Ascending aorta (tissue), 2 donors: ENCODE measurements at places on chromosomes 13 and 19.

DNA sequence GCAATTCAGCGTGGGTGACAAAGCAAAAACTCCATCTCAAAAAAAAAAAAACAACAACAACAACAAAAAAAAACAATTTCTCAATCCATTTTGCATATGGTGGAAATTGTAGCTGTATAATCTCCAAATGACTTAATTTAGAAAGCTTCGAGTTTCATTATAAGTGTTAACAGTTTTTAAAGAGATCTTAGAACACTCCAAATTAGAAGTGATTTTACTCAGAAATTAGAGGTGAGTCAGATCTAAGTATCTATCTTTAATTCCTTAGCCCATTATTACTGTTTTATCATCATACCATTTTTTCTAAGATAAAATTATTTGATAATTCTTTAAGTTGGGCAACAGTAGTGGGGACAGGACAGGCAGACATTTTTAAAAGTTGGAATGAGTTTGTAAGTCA lies 60.5 kb downstream of the ZMYM2 start:
- no peak for DNase-seq

GRCh38 chr13:48530833-48531232 lies 2.0 kb downstream of the RCBTB2 start:
- no peak for DNase-seq

GRCh38 chr13:30916991-30917390 lies 10.9 kb downstream of the MEDAG start:
- no peak for DNase-seq

DNA sequence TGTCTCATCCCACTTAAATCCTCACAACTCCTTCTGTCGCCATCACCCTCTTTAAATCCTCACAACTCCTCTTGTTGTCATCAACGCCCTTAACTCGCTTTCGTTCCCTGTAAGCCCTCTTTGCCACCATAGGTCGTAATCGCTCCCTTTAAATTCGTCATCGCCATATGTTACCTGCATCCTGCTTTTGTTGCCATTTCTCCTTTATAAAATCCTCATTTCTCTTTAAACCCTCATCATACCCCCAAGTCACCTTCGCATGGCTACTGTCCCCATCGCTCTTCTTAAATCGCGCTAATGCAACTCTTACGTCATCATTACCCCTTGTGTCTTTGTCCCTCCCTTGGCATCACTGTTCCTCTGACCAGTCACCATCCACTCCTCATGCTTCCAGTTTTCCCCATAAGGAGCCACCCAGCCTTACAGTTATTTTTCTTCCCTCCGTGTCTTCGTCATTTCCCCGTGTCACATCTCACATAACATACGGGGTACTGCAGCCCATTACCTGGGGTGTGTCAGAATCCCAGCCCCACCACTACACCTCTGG lies 539 bp downstream of the PLD3 start:
- no peak for DNase-seq

DNA sequence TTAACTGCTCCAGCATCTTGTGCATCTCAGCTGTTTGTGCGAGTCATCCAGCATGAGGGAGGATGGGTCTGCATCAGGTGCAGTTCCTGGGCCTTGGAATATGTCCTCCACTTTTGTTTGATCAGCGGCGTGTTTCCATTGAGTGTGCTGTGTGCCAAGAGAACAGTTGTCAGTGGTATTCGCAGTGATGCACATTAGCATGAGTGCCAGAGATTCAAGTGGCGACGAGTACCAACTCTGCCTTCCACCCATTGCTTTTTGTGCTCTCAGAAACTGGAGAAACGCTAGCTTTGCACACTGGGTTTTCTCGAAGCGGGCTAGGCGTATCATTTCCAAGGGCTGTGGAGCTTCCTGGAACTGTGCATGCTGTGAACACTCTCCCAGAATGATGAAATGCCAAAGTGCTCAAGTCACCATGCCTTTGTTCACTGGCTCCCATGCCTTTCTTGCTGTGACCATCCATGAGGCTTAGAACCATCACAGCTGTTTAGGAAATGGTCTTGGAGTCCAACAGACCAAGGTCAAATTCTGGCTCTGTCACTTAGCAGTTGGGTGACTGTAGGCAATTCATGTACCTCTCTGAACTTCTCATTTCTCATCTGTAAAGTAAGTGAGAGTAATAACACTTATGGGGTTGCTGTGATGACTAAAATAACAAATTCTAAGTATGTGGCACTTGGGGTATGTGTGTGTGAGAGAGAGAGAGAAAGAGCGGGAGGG lies 18.4 kb downstream of the LRCH1 start:
- peak; percentile 71 for DNase-seq

DNA sequence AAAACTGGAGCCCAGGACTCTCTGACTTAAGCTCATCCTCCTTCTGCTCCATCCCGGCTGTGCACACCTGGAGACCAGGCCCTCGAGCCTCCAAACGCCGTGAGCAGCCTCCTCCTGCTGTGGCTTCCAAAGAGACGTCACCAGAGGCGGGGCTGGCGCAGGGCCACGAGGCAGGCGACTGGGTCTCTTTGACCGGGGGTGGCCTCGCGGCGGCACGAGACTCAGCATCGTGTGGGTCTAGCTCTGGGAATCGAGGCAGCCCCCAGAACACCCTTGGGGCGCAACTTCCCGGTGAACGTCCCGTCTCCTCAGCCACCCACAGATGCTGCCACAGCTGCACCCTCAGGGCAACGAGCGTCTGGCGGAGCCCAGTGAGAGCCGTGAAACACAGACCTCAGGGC lies 22.8 kb downstream of the RASA3 start:
- DNase-seq = peak; percentile 62

DNA sequence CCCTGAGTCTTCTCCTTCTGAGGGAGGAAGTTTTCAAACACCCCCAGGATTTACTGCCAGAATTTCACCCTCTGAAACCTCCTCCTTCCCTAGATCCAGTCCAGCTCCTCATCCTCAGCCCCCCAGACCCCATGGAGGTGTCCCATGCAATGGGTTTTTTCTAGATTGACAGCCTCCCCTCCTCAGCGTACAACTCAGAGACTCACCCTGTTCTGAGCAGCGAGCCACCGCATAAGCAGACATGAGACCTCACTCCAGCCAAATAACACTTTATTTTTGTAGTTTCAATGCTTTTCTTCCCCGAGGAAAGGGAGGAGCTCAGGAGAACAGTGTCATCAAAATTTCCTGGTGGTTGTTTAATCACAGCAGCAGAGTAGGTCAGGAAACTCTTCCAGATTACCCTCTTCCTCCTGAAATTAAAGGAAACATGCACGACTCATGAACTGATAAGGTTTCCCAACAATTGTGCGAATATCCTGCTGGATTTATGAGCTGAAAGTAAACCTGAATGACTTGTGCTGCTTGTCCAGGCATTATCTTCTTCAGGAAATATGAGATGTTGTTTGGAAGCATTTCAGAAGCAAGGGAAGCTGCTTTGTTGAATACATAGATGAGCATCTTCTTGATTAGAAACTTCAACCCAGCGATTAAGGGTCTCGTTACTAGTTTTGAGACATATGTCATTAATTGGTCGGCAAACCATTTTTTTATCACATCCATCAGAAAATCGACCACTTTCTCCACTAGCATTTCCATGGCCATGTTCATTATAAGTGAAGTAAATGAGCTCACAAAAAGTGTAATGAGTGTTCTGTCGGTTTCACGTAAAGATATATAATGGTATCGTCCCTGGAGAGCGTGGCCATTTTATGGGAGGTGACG lies 36.2 kb downstream of the ERICH4 start:
- DNase-seq = no peak

GRCh38 chr13:93786846-93787489 lies 560.4 kb downstream of the GPC6 start:
- no peak for DNase-seq

DNA sequence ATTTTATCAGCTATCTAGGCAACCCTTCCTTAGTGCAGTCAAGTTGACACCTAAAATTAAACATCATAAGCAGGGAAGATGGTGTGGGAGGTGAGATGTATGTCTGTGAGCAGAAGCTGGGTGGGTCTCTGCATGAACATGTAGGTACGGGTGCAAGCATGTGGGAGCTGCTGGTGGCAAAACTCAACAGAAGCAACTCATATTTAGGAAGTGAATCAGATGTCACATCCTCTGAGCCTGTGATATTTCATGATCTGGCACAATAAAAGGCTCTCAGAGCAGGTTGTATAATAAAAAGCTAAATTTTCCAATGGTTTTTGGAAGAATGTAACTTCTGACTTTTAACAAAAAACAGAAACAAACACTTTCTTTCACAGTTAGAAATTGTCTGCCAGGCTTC lies 44.4 kb downstream of the C1QTNF9 start:
- DNase-seq = no peak

GRCh38 chr13:60753641-60754040 lies 356.6 kb downstream of the TDRD3 start:
- DNase-seq = no peak

DNA sequence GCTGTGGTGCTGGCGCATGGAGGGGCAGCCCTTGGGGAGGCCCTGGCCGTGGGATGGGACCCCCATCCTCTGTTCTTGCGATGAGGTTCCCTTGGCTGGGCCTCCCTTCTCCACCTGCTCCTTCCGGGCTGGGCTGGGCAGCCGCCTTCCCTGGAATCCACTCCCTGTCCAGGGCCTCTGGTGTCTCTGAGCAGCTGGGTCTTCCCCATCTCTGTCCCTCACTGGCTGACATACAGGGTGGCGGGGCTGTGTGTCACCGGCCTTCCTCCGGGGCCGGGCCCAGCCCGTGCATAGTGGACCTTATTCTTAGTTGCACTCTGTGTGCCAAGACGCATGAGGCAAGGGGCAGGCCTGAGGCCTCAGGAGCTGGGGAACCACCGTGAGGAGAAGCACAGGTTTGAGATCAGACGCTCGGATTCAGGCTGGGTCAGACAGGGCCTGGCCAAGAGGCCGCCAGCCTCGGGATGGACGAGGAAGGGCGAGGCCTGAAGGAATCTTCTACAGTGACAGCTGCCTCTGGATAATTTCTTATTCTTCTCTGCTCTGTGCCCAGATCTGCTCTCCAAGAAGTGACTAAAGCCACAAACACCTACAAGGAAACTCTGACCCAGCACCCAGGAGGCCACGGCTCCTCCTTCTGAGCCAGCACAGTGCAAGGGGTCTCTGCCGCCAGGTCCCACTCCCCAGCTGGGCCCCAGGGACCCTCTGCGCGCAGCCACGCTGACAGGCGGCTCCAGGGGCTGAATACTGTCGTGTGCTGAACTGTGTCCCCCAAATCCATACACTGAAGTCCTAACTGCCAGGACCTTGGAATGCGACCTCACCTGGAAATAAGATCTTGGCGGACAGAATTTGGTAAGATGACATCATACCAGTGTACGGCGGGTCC lies 11.0 kb downstream of the SGTA start:
- no peak for DNase-seq

- no peak for DNase-seq
Observed at GRCh38 chr13:59437544-59438301, 726.0 kb downstream of the DIAPH3 start.

DNA sequence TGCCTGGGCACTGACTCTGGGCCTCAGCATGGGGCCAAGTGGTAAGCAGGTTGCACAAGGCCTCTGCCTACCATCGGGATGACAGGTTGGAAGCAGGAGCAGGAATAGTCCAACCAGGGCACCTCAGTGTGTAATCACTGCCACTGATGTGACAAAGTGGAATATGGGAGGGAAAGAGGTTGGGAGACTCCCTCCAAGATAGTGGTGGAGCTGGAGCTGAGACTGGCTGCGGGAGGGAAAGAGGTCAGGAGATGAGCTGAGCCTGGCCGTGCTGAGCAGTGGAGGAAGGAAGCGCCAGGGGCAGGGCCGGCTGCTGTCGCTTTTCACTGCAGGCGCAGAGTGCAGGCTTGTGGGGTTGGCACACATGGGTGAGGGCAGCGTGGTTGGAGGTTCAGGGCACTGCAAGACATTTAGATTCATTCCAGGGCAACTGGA lies 6.8 kb downstream of the UPF3A start:
- DNase-seq = no peak

- DNase-seq = no peak
Observed at GRCh38 chr19:7579182-7579581, 16.5 kb upstream of the CAMSAP3 start.

DNA sequence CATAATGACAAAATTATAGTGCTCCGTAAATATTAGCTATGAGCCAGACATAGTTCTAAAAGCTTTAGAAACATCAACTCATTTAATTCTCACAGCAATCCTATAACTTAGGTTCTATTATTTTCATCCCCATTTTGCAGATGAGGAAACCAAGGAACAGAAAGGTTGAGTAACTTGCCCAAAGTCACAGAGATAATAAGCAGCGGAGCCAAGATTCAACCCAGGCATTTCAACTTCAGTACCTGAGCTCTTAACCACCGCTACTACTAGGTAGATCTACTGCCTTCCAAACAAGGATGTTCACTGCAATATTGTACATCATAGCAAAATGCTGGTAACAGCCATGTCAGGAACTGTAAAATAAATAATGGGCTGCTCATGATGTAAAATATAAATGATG lies 39.9 kb downstream of the ELF1 start:
- DNase-seq = no peak

DNA sequence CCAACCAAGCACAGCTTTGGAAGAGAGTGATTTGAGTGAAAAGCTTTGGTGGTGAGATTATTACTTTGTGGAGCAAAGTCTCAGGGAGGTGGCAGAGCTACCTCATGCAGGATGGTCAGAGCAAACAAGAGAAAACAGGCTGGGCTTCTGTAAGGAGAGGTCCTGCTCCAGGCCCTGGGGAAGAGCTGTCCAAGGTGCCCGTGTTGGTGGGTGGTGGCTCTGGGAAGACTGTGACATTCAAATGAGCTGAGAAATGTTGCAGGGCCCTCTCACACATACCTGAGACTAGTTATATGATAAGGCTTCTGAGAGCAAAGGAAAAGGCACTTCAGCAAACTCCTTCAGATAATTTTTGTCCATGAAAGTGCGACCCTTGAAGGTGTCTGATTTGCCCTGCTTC lies 205.5 kb upstream of the SOX21 start:
- no peak for DNase-seq

DNA sequence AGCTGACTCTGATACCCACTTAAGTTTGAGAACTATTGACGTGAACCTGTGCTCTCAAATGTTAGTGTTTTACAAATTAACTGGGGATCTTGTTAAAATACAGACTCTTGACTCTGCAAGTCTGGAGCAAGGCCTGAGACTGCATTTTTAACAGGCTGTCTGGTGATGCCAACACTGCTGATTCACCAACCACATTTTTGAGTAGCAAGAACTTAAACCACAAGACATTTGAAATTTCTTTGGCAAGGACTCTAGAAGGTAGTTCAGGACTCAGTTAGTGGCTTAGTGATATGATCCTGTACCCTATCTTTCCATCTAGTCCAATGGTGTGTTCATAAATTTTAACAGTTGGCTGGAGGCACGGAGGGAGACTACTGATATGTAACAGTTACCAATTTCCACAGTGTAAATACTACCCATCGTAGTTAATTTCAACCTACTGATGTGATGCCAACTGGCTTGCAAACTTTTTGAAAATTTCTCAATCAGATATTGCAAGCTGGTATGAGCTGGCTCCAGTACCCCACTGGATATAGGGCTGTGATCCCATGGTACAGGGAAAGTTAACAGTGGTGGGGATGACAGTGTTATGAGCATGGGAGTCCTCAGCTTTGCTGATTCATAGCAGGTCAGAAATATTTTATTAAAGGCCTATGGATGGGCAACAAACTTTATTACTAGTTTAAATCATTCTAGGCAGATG lies 255.1 kb downstream of the TBC1D4 start:
- DNase-seq = no peak

- no peak for DNase-seq
Observed at GRCh38 chr19:51751655-51752054, at the start of gene FPR1. FPR1 (minus strand) TSS chr19:51751878; CDS start chr19:51746994, 4,884 bp downstream.
